CD4-positive, alpha-beta T cell (primary cell): ENCODE measurements at places on chromosomes 1 and 21.
A peak's percentile ranks its signal among the peaks of the same experiment; 100 is the strongest.

- H3K27me3 ChIP-seq: no peaks in the 10 kb centered on the region
- H3K36me3 ChIP-seq: no peaks in the 10 kb centered on the region
- no peak for DNase-seq
- no peak overlapping the region for H3K4me3 ChIP-seq
Measured at GRCh38 chr21:24861471-24861870, 745.8 kb downstream of the MRPL39 start.

GRCh38 chr21:43286196-43286595 is 117.4 kb downstream of the CRYAA start:
- H3K27me3 ChIP-seq: no peaks in the 10 kb centered on the region
- no peak for DNase-seq
- no peak overlapping the region for H3K4me3 ChIP-seq
- no peak overlapping the region for H3K27ac ChIP-seq
- H3K4me1 ChIP-seq: peaks cover 3% of the 10 kb centered on the region

GRCh38 chr1:155254228-155254713 is 1.0 kb downstream of the ENTREP3 start:
- peak overlapping the region; percentile 71 for H3K4me3 ChIP-seq
- no peak overlapping the region for H3K27ac ChIP-seq
- H3K27me3 ChIP-seq: no peaks in the 10 kb centered on the region
- peaks cover 28% of the 10 kb centered on the region for H3K36me3 ChIP-seq
- H3K4me1 ChIP-seq: peaks cover 42% of the 10 kb centered on the region

GRCh38 chr1:223771814-223772770 is 59.8 kb downstream of the CAPN2 start:
- H3K4me3 ChIP-seq: no peak overlapping the region
- H3K27ac ChIP-seq: no peak overlapping the region
- H3K4me1 ChIP-seq: peaks cover 9% of the 10 kb centered on the region
- no peak for DNase-seq

GRCh38 chr21:38505654-38506523 is 7.6 kb upstream of the ERG start:
- no peak overlapping the region for H3K27ac ChIP-seq
- no peak overlapping the region for H3K4me3 ChIP-seq
- no peak for DNase-seq
- H3K36me3 ChIP-seq: no peaks in the 10 kb centered on the region

DNA sequence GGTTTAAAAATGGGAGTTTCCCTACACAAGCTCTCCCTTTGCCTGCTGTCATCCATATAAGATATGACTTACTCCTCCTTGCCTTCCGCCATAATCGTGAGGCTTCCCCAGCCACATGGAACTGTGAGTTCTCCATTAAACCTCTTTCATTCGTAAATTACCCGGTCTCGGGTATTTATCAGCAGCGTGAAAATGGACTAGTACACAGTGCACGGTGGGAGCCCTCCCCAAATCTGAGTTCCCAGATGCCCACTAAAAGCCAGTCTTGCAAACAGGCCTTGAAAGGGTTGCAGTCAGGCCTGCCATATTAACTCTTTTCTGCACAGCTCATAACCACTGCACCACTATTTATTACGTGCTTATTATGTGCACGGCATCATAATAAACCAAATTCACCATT is 400.9 kb downstream of the PRDM2 start:
- DNase-seq: no peak
- H3K4me1 ChIP-seq: no peaks in the 10 kb centered on the region
- no peaks in the 10 kb centered on the region for H3K27me3 ChIP-seq
- H3K27ac ChIP-seq: no peak overlapping the region
- H3K36me3 ChIP-seq: no peaks in the 10 kb centered on the region
- no peak overlapping the region for H3K4me3 ChIP-seq

- H3K4me1 ChIP-seq: peaks cover 2% of the 10 kb centered on the region
- H3K27me3 ChIP-seq: no peaks in the 10 kb centered on the region
- no peak overlapping the region for H3K27ac ChIP-seq
- DNase-seq: no peak
- no peaks in the 10 kb centered on the region for H3K36me3 ChIP-seq
- H3K4me3 ChIP-seq: no peak overlapping the region
Measured at GRCh38 chr1:45356186-45356585, 15.9 kb upstream of the MUTYH start.

- H3K4me3 ChIP-seq: no peak overlapping the region
- H3K27me3 ChIP-seq: no peaks in the 10 kb centered on the region
- DNase-seq: no peak
- peaks cover 23% of the 10 kb centered on the region for H3K4me1 ChIP-seq
- H3K27ac ChIP-seq: no peak overlapping the region
Measured at GRCh38 chr1:42680055-42680454, 2.2 kb upstream of the YBX1 start.

DNA sequence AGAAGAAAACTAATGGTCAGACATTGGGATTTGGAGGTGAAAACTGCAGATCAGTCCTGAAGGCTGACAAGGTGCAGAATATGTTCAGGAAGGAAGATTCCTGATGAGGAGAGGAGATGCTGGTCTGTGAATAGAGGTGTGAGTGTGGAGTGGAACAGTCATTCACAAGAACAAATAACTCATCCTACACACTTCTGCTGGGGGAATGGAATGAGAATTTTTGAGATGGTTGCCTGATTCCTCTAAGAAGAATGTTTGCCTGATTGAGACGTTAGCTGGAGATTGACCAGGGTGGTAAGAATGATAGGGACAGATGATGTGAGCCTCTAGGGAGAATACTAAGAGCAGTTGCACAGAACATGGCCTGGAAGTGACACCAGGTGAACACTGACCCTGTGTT is 4.1 kb downstream of the S100A7 start:
- DNase-seq: no peak
- H3K27me3 ChIP-seq: peaks cover 5% of the 10 kb centered on the region
- no peak overlapping the region for H3K4me3 ChIP-seq
- no peaks in the 10 kb centered on the region for H3K36me3 ChIP-seq
- H3K4me1 ChIP-seq: no peaks in the 10 kb centered on the region
- H3K27ac ChIP-seq: no peak overlapping the region

GRCh38 chr1:7363450-7363849 is 407.6 kb upstream of the VAMP3 start:
- H3K27me3 ChIP-seq: no peaks in the 10 kb centered on the region
- no peaks in the 10 kb centered on the region for H3K36me3 ChIP-seq
- H3K27ac ChIP-seq: no peak overlapping the region
- H3K4me3 ChIP-seq: no peak overlapping the region
- no peaks in the 10 kb centered on the region for H3K4me1 ChIP-seq

DNA sequence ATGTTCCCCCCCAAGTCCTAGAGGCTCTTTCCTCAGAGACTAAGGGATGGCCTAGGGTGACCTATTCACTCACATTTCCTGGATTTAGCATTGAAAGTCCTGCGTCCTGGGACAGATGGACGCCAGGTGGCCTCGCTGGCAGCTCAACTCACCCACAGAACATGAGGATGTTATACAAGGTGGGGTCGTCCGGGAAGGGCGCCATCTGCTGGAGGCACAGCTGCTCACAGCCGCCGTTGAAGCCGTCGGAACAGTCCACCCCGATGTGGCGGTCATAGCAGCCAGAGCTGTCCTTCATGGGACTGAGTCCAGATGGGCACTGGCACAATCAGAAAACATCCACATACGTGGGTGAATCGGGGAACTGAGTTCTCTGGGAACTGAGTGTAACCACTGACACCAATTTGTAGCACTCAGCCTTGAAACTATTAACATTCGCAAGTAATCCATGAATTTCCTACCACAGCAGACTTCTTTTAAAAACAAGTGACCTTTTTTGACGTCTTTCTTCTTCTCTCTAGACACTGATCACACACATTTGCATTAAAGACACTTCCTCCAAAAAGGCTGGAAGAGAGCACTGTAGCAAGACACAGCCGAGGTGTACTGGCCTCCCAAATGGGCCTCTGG is 215.4 kb downstream of the ASTN1 start:
- H3K27ac ChIP-seq: no peak overlapping the region
- H3K27me3 ChIP-seq: peaks cover 3% of the 10 kb centered on the region
- no peaks in the 10 kb centered on the region for H3K36me3 ChIP-seq
- DNase-seq: no peak

DNA sequence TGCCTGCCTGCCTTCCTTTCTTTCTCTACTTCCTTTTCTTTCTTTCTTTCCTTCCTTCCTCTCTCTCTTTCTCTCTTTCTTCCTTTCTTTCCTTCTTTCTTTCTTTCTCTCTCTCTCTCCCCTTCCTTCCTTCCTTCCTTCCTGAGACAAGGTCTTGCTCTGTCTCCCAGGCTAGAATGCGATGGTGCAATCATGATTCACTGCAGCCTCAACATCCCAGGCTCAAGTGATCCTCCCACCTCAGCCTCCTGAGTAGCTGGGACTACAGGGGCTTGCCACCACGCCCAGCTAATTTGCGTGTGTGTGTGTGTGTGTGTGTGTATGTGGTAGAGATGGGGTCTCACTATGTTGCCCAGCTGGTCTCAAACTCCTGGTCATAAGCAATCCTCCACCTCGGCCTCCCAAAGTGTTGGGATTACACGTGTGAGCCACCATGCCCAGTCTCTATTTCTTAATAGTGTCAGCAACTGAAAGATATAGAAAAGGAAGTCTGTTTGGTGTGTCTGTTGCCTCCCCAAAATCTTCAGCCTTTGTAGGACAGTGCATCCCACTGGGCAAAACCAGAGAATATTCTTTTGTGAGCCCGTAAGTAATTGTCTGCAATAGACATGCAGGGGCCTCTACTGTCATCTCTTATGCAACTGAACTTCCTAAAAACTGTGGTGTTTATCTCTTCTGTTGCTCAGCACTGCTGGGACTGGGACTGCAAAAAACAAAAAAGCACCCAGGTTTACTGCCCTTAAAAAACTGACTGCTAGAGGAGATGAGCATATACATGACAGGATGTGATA is 20.9 kb upstream of the RAB4A start:
- H3K36me3 ChIP-seq: no peaks in the 10 kb centered on the region
- H3K27ac ChIP-seq: no peak overlapping the region
- H3K27me3 ChIP-seq: no peaks in the 10 kb centered on the region
- no peak for DNase-seq

- H3K4me1 ChIP-seq: peaks cover 10% of the 10 kb centered on the region
- H3K27me3 ChIP-seq: peaks cover 55% of the 10 kb centered on the region
- DNase-seq: no peak
- H3K27ac ChIP-seq: no peak overlapping the region
Measured at GRCh38 chr1:111988743-111989453, 570 bp downstream of the KCND3 start.

DNA sequence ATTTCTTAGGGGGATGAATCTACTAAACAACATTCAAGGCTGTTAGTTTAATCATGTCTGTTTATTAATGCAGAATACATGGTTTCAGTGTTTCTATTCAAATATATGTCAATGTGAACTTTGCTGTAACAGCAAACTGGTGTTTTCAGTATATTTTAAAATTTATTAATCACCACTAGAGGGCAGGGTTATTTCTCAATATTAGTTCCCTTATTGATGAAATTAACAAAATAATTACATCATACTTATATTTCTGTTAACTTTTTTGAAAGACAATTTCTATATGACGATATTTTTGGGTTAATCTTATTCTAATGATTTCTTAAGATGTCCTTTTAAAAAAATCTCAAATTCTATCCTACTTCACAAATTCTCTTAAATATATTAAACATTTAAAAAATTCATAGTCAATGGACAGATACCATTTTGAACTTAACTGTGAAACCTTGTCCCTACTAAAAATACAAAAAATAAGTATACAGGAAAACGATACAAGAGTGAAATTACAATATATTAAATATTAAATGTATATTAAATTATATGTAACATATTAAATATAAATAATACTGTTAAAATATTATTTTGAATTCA is 1034.1 kb upstream of the PRMT6 start:
- no peaks in the 10 kb centered on the region for H3K4me1 ChIP-seq
- H3K27ac ChIP-seq: no peak overlapping the region
- H3K4me3 ChIP-seq: no peak overlapping the region
- H3K36me3 ChIP-seq: no peaks in the 10 kb centered on the region
- no peaks in the 10 kb centered on the region for H3K27me3 ChIP-seq

DNA sequence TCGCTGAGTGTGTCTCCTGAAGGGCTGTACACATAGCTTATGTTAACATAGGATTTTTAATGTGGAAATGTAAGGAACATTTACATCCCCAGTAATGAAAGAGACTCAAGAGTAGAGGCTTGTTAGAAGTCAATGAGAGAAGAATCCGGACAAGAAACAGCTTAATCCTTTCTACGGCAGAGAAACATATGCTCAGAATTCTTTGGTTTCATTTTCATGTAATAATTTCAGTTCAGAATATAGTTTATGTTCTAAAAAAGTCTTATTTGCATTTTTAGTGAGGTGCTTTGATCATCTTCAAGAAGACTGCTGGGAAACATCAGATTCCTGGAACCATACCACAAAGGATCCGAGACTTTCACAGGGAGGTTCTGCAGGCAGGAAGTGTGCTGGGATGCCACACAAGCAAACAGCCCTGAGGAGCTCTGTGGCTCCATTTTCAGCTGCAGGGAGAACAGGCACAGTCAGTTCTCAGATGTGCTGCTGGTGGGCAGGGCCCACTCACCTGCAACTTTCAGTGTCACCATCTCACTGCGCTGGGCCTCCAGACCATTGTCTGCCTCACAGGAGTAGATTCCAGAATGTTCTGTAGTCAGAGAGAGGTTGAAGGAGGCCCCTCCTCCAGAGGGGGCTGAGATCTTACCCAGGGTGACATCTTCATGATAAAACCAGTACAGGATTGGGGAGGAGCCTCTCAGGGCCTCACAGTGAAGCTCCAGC is 28.4 kb downstream of the FCRL5 start:
- H3K4me1 ChIP-seq: peaks cover 3% of the 10 kb centered on the region
- no peak overlapping the region for H3K4me3 ChIP-seq
- no peaks in the 10 kb centered on the region for H3K36me3 ChIP-seq
- H3K27ac ChIP-seq: no peak overlapping the region

DNA sequence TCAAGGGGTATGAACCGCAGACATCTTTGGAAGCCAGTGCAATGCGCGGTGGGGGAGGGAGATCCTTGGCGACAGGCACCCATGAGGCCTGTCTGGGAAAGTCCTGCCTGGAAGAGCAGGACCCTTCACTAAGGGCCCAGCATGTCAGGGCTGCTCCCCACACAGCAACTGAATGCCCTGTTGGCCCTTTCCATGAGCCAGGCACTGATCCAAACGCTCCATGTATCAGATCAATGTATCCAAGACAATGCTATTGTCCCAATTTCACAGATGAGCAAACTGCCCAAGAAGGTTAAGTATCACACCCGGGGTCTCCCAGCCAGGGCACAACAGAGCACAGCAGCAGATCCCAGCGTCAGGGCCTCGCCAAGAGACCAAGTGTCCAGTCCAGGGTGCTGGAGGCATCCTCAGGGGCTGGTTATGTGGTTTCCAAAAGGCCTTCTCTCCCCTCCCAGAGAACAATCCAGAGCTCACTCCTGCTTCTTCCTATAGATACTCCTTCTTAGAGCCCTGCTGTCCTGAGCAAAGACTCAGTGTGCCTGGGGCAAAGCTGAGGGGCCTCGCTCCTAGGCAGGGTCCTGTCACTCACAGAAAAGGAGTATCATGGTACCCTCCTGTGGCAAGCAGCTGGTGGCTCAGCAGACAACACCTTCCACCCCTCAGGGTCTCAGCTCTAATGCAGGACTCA is 328.0 kb downstream of the NPHP4 start:
- H3K27me3 ChIP-seq: no peaks in the 10 kb centered on the region
- H3K4me3 ChIP-seq: no peak overlapping the region
- no peaks in the 10 kb centered on the region for H3K36me3 ChIP-seq
- no peak for DNase-seq
- H3K4me1 ChIP-seq: peaks cover 31% of the 10 kb centered on the region
- no peak overlapping the region for H3K27ac ChIP-seq

GRCh38 chr1:37945743-37946702 is 830 bp downstream of the INPP5B start:
- H3K27me3 ChIP-seq: no peaks in the 10 kb centered on the region
- H3K36me3 ChIP-seq: no peaks in the 10 kb centered on the region
- no peak for DNase-seq
- peak overlapping the region; percentile 61 for H3K4me3 ChIP-seq

- no peak for DNase-seq
- H3K4me3 ChIP-seq: no peak overlapping the region
- no peaks in the 10 kb centered on the region for H3K4me1 ChIP-seq
- no peak overlapping the region for H3K27ac ChIP-seq
Measured at GRCh38 chr1:56468518-56468917, 110.8 kb downstream of the PLPP3 start.
